GM04503 (cell line): ENCODE measurements at places on chromosomes 1 and 21.

GRCh38 chr1:203504400-203505250, 10.7 kb downstream of the OPTC start:
- no peak for DNase-seq

DNA sequence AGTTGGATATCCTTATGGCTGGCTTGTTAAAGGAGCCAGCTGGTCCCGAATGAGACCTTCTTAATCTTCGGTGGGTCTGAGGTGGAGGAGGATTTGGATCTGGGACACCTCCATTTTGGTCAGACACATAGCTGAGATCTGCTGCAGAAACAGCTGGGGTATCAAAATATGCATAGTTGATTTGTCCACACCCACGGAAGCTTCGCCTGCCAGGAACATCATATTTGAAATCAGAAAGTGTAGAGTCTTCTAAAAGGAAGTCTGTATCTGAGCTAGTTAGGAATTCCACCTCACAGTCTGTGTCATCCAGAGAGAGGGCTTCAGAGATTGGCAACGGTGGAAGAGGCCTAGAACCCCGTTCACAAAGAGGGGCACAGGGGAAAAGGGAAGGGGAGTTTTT, 12.3 kb downstream of the ERRFI1 start:
- DNase-seq = no peak

GRCh38 chr21:35448876-35449599, 399.9 kb upstream of the RUNX1 start:
- DNase-seq = no peak

DNA sequence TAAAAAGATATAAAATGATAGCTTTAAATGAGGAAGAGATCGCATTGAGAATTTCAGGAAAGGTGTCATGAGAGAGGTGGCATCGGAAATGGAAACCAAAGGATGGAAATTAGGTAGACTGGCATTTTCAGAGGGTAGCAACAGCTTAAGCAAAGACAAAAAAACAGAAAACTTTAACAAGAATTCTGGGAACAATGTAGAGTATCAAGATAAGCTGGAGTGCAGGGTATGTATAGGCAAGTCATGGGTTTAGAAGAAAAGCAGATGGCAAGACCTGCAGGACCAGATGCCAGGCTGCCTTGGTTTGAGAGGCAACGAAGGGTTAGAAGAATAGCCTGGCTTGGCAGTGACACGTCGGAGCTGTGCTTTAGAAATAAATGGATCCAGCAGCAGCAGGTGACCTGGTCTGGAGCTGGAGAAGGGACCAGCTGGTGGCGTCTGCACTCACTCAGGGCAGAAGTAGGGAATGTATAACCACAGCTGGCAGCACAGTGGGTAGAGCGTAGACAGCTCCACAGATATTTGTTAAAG, 149.4 kb upstream of the TIAM1 start:
- DNase-seq = no peak

GRCh38 chr1:66360285-66360724, 173.6 kb upstream of the SGIP1 start:
- DNase-seq = no peak
